ENCODE measurements at places on chromosomes 12 and 14. TPM values are rescaled to one million over a fixed set of nuclear protein-coding genes. Genes with fewer than 3 reads are reported as not detected.

- no peak overlapping the region for H3K4me3 ChIP-seq
- DNase-seq, result no peak
- no peaks in the 10 kb centered on the region for H3K27me3 ChIP-seq
- no peaks in the 10 kb centered on the region for H3K36me3 ChIP-seq
- H3K4me1 ChIP-seq, result no peaks in the 10 kb centered on the region
Observed at GRCh38 chr12:71303199-71303598, 136.4 kb upstream of the LGR5 start.

DNA sequence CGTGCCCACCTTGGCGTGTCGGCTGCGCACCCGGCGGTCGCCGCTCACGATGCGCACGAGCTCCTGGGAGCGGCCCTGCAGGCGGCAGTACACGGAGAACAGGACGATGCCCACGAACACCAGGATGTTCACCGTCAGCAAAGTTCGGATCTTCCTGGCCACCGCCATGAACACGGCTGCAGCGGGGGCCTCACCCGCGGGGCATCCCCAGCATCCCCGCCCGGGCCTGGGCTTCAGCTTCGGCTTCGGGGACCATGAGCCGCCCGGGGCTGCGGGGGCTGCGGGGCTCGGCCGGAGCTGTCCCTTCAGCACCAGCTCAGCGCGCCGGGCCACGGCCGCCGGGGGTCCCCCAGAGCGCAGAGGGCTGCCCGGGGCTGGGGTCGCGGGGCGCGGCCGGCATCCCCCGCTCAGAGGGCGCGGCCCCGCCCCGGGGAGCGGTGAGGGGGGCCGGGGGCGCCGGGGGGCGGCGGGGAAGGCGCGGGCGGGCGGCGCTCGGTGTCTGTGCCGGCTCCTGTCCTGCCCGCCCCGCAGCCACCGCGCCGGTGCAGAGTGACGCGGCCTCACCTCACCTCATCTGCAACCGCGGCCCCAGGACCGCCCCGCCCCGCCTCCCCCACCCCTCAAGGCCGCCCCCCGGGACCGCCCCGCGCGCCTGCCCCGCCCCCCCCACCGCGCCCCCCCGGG lies at the start of gene GALNT9:
GALNT9 (minus strand) TSS at position 554 of the 684 bp plus-strand sequence; CDS start at position 168, 386 bp downstream.
- peak; percentile 53 for DNase-seq
- H3K27me3 ChIP-seq, result peaks cover 18% of the 10 kb centered on the region
- no peak within 1 kb of the TSS for H3K4me3 ChIP-seq
- H3K4me1 ChIP-seq, result peaks cover 16% of the 10 kb centered on the region

DNA sequence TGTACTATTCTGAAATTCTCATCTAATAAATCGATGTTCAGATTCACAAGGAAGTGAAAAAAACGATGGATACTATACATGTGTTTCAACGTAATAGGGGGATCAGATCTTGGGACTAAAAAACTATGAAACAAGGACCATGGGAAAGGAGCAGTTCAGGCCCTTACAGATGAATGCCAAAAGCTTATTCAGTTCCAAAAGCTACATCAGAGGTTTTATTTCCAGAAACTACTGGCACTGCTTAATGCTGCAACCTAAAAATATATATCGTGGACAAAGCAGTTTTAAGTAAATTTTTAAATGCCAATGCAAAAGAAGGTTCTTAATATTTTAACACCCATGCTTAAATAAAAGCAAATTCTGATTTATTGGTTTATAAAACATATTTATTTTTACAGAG lies 38.5 kb downstream of the LRIG3 start:
- no peak overlapping the region for H3K4me3 ChIP-seq
- DNase-seq, result no peak
- no peaks in the 10 kb centered on the region for H3K27me3 ChIP-seq
- peaks cover 6% of the 10 kb centered on the region for H3K4me1 ChIP-seq
- H3K36me3 ChIP-seq, result peaks cover 78% of the 10 kb centered on the region

YLPM1 gene
- 40.0 TPM for total RNA-seq

- H3K27me3 ChIP-seq, result no peaks in the 10 kb centered on the region
- DNase-seq, result no peak
- no peaks in the 10 kb centered on the region for H3K36me3 ChIP-seq
- peaks cover 11% of the 10 kb centered on the region for H3K4me1 ChIP-seq
- no peak overlapping the region for H3K4me3 ChIP-seq
Observed at GRCh38 chr14:35343702-35344101, 51.5 kb downstream of the PSMA6 start.

P2RX2 gene
- total RNA-seq, result not detected

GRCh38 chr14:105150026-105150367 lies 18.6 kb downstream of the JAG2 start:
- no peaks in the 10 kb centered on the region for H3K27me3 ChIP-seq
- no peak overlapping the region for H3K27ac ChIP-seq
- H3K36me3 ChIP-seq, result no peaks in the 10 kb centered on the region
- H3K4me3 ChIP-seq, result no peak overlapping the region
- DNase-seq, result no peak

DNA sequence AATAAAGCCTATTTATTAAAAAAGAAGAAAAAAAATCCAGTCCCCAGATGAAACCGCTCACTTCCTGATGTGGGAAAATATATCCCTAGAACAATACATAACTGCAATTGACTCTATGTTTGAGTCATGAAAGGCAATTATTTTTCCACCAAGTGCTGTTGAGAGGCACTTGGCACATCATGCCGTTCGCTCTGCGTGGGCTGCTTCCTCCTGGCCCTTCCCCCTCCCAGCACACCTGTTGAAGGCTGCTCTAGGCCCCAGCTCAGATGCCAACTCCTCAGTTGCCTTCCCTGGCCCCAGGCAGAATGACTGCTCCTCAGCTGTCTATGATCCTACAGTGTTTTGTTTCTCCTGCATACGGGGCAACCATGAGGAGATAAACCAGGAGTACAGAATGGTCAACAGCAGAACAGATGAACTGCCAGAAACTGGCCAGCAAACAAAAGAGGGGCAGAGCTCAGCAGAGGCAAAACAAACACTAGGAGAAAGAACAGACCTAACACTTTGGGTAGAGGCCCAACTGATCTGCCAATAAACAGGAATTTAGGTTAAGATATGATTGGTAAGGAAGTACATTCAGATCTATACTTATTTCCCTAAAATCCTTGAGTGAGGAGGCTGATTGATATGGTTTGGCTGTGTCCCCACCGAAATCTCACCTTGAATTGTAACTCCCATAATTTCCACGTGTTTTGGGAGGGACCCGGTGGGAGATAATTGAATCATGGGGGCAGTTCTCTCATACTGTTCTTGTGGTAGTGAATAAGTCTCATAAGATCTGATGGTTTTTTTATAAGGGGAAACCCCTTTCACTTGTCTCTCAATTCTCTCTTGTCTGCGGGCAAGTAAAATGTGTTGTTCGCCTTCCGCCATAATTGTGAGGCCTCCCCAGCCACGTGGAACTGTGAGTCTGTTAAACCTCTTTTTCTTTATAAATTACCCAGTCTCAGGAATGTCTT lies 58.6 kb downstream of the SLC38A1 start:
- peaks cover 49% of the 10 kb centered on the region for H3K36me3 ChIP-seq
- H3K4me3 ChIP-seq, result no peak overlapping the region
- no peak for DNase-seq
- peaks cover 18% of the 10 kb centered on the region for H3K4me1 ChIP-seq

DNA sequence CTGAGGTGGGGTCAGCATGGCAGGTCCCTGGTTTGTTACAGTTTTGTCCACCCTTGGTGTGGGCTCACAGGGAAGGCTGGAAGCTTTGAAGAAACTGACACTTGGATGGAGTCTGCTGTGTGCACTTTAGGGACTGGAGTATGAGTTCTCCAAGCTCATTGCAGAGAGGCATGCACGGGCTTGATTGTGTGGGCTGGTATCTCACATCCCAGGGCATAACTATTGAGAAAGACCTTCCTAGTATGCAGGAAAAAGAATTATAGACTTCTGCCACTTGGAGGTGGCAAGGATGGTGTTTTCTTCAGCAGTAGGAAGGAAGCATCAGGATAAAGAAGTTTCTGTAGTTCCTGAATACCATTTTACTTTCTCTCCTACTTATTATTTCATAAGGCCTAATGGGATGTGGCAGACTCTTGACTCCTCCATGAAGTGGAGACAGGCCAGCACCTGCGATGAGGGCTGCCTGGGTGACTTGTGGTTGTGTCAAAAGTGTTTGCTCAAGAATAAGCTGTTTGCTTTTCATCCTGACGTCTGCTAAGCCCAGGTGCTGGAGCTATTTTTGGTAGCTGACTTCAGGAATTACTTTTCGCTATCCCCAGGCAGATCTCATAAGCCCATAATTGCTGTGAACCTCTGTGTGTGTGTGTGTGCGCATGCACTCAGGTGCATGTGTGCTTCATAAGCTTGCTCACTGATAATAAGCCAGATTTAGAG lies 125.8 kb downstream of the KTN1 start:
- DNase-seq, result no peak
- H3K27me3 ChIP-seq, result no peaks in the 10 kb centered on the region
- no peak overlapping the region for H3K27ac ChIP-seq
- H3K4me1 ChIP-seq, result peaks cover 13% of the 10 kb centered on the region
- H3K36me3 ChIP-seq, result no peaks in the 10 kb centered on the region

DNA sequence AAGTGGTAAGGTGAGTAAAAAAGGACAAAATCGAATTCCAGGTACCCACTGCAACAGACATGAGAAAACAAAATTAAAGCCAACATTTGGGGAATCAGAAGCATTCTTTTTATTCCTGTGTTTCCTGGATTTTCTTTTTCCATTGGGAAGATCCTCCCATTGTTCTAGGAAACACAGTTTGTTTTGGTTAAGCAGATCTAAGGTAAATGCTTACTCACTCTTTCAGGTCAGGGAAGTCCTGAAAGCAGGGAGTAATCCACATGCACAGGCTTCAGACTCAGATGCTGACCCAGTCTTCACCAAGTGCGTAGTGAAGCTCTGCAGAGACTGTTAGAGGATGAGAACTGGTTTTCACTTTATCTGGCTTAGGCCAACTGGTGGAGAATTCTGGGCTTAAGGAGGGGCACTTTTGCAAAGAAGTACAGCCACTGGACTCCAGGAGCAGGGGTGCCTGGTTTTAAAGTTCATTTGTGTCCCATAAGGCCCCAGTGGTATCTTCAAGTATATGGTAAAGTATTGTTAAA lies 57.7 kb downstream of the RPAP3 start:
- H3K27ac ChIP-seq, result no peak overlapping the region
- H3K36me3 ChIP-seq, result peaks cover 13% of the 10 kb centered on the region

GDF3 gene
- not detected for total RNA-seq

DNA sequence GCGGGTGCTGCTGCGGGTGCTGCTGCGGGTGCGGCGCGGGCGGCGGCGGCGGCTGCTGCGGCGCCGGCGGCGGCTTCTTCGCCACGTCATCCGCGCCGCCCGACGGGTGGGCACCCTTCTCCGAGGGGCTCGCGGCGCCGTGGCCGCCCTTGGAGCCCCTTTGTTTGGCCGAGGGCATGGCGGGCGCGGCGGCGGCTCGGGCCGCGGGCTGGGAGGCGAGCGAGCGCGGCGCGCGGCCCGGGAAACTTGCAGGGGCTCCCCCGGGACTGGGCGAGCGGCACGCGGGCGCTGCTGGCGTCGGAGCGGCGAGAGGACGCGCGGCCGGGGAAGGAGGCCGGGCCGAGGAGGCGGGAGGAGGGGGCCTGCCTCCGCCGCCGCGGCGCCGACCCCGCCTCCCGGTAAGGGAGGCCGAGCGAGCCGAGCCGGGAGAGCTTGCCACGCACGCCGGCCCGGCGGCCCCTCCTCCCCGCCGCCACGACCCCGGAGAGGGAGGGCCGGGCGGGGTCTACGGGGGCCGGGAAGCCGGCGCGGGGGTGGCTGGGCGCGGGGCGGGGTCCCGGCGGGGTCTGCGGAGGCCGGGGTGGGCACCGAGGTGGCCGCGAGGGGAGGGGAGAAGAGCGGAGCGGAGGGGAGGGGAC lies at the start of gene CKAP4:
CKAP4 (minus strand) TSS at position 347 of the 638 bp plus-strand sequence; CDS start at position 178, 169 bp downstream.
- peak within 1 kb of the TSS; percentile 80 for H3K4me3 ChIP-seq
- peak; percentile 93 for DNase-seq
- H3K4me1 ChIP-seq, result peaks cover 44% of the 10 kb centered on the region

DNA sequence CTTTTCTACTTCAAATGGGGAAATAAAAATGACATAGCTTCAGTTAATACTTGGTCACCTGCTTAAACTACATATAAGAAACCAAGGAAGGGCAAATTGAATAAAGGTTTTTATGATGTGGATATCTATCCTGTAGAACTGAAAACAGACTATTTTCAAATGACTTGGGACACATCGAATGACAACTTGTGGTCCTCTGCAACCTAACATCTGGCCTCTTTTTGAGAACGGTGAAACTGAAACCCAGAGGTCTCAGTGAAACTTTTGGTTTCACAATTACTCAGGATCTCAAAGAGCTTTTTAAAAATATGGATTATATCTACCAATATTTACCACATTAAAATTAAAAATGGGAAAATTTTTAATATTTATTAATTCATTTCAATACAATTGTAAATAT lies 65.2 kb downstream of the PPP2R5E start:
- H3K4me3 ChIP-seq, result no peak overlapping the region
- no peak for DNase-seq
- no peaks in the 10 kb centered on the region for H3K36me3 ChIP-seq
- H3K27me3 ChIP-seq, result no peaks in the 10 kb centered on the region
- no peak overlapping the region for H3K27ac ChIP-seq

SRGAP1 gene
- total RNA-seq, result 13.0 TPM

LRFN5 gene
- total RNA-seq, result 2.1 TPM

GRCh38 chr14:53249059-53249458 lies 95.9 kb upstream of the DDHD1 start:
- DNase-seq, result peak; percentile 45
- no peaks in the 10 kb centered on the region for H3K36me3 ChIP-seq
- H3K27ac ChIP-seq, result no peak overlapping the region

TEAD4 gene
- 14.8 TPM for total RNA-seq

GRCh38 chr12:125469683-125470082 lies 404.4 kb downstream of the AACS start:
- no peaks in the 10 kb centered on the region for H3K27me3 ChIP-seq
- H3K27ac ChIP-seq, result no peak overlapping the region
- no peak for DNase-seq
- no peaks in the 10 kb centered on the region for H3K36me3 ChIP-seq

TSHR gene
- total RNA-seq, result not detected
